ENCODE measurements at places on chromosomes 13 and 19. TPM values are rescaled to one million over a fixed set of nuclear protein-coding genes. Genes with fewer than 3 reads are reported as not detected.

DNA sequence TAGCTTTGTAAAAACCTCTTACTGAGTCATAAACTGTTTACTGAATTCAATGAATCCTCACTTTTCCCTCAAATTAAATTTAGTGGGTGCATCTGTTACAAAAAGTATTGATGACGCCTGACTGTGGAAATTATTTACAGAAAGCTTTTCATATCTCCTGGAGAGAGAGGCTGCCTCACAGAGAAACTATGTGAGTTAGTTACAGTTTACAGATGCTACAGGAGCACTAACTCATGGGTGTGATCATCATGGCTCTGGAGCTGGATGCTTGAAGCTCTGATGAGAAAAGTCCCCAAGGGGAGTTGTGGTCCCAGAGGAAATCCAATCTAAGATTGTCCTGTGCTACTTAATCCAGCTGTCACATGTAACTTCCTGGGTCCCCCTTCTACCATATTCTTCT, 590.8 kb downstream of the LMO7 start:
- DNase-seq, result no peak
- H3K36me3 ChIP-seq, result no peaks in the 10 kb centered on the region
- H3K27ac ChIP-seq, result no peak overlapping the region
- no peak overlapping the region for H3K4me3 ChIP-seq

- DNase-seq, result no peak
- peaks cover 6% of the 10 kb centered on the region for H3K36me3 ChIP-seq
- no peaks in the 10 kb centered on the region for H3K27me3 ChIP-seq
- H3K27ac ChIP-seq, result no peak overlapping the region
- H3K4me3 ChIP-seq, result no peak overlapping the region
These were observed 19.1 kb downstream of the SMARCA4 start for GRCh38 chr19:10979951-10980381.

- no peaks in the 10 kb centered on the region for H3K27me3 ChIP-seq
- H3K27ac ChIP-seq, result no peak overlapping the region
- no peaks in the 10 kb centered on the region for H3K4me1 ChIP-seq
- no peaks in the 10 kb centered on the region for H3K36me3 ChIP-seq
- no peak overlapping the region for H3K4me3 ChIP-seq
These were observed 33.0 kb downstream of the ZIC2 start for GRCh38 chr13:100014621-100015020.

- no peak for DNase-seq
- H3K27me3 ChIP-seq, result no peaks in the 10 kb centered on the region
- no peak overlapping the region for H3K27ac ChIP-seq
- H3K4me3 ChIP-seq, result no peak overlapping the region
- H3K4me1 ChIP-seq, result no peaks in the 10 kb centered on the region
- no peaks in the 10 kb centered on the region for H3K36me3 ChIP-seq
These were observed 58.3 kb upstream of the MRI1 start for GRCh38 chr19:13705928-13706447.

CD177 gene
- 25.1 TPM for total RNA-seq
